Activated CD4-positive, alpha-beta T cell treated with anti-CD3 and anti-CD28 coated beads, Interleukin-2, amount 10 ng/mL, durations not matched to agents 24 days and 14 days (primary cell): ENCODE measurements at places on chromosomes 5 and 9.

DNA sequence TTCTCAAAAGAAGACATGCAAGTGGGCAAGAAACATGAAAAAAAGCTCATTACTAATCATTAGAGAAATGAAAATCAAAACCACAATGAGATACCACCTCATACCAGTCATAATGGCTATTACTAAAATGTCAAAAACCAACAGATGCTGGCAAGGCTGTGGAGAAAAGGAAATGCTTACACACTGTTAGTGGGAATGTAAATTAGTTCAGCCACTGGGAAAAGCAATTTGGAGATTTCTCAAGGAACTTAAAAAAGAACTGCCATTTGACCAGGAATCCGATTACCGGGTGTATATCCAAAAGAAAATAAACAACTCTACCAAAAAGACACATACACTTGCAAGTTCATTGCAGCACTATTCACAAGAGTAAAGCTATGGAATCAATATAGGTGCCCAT lies 595.4 kb upstream of the RIOK2 start:
- no peak for DNase-seq

DNA sequence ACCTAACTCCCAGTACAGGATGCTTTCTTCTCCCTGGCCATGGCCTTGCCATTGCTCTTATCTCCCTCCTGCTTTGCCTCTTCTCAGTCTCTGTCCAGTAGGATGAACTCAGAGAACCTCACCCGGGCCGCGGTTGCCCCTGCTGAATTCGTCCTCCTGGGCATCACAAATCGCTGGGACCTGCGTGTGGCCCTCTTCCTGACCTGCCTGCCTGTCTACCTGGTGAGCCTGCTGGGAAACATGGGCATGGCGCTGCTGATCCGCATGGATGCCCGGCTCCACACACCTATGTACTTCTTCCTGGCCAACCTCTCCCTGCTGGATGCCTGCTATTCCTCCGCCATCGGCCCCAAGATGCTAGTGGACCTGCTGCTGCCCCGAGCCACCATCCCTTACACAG lies at the start of gene OR5C1:
Gene OR5C1 (plus strand): TSS at position 103 of the 400 bp plus-strand sequence. CDS start 0 bp downstream, at position 103.
- peak; percentile 40 for DNase-seq

- no peak for DNase-seq
Observed at GRCh38 chr5:39898731-39899130, 474.0 kb upstream of the DAB2 start.

GRCh38 chr9:127117801-127118200 lies 4.6 kb downstream of the ANGPTL2 start:
- no peak for DNase-seq

- DNase-seq: peak; percentile 15
Observed at GRCh38 chr5:13943676-13944075, 812 bp downstream of the DNAH5 start.

GRCh38 chr5:146306838-146307237 lies 31.8 kb upstream of the POU4F3 start:
- DNase-seq: no peak

- no peak for DNase-seq
Observed at GRCh38 chr5:179331591-179332375, 13.5 kb downstream of the ADAMTS2 start.

- no peak for DNase-seq
Observed at GRCh38 chr5:90297045-90297764, 112.4 kb downstream of the CETN3 start.

DNA sequence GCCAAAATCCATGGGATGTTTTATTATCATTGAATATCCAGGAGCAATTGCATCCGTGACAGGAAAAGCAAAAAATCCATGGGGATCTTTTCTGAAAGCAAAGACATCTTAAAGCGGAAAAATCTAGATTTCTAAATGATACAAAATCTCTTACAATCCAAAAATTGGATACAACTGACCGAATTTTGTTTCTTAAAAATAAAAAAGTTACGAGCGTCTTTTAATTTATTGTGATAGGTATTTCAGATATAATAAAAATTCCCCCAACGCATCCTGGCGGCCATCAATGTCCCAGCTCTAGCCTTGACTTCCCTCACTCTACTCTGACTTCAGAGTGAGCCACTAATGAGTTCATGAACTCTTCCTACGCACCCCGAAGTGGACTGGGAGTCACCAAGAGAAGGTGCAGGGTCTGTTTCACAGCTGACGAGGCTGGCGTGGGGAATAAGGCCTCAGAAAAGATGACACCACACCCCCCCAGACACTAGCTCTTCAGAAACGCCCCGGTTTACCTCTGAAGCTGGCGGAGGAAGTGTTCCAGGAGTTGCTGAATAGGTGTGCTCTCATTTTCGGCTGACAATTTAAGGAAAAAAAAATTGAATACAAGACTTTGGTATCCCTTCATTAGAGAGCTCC lies 3.4 kb downstream of the BRD9 start:
- DNase-seq: no peak

- DNase-seq: no peak
Observed at GRCh38 chr9:86633945-86634344, 279.7 kb upstream of the TUT7 start.

DNA sequence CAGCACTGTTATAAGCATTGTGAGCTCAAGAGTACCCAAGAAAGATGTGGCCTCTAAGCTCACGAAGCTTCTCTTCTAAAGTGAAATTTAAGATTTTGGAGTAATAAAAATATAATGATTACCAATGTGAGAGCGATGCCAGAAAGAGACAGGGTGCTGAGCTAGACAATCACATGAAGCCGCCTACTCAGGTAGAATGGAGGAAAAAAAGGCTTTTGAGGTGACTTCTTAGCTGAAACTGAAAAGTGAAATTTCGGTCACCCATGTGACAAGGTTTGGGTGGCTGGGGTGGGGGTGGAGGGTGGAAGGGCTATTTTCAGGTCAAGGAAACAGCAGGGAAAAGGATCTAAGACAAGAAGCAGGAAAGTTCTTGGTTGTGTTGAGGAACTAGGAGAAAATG lies 388.2 kb upstream of the WWC1 start:
- DNase-seq: no peak

DNA sequence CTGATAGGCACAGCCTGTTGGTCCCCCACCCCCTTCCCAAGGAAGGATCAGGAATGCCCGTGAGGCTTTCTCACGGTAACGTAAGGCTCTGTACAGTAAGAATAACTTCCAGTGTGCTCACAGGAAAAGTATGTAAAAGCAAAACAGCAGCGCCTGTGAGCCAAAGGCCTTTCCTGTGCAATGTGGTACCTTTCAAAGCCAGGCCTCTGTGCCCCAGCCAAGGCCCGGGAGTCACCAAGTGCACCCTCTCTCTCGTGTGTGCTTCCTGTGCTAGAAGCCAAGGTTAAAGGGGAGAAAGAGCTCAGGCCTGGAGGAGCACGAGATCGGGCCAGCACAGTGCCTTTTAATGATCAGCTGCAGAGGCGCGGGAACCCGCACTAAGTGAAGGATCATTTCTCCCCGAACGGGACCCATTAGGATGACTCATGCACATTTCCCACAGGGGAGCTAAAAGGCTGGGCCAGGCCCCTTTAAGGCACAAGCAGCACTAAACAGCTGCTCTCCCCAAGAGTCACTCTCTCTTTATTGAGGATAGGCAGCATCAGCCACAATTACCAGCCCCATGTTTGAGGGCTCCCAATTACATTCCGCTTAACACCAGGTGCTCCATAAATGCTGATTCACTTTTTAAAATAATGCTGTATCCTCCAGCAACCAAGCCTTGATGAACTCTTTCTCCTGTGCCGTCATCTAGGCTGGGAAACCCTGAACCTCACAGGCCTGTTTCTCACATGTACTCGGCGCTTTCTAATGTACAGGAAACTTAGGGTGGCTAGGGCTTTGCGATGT lies 42.8 kb downstream of the SHB start:
- no peak for DNase-seq

DNA sequence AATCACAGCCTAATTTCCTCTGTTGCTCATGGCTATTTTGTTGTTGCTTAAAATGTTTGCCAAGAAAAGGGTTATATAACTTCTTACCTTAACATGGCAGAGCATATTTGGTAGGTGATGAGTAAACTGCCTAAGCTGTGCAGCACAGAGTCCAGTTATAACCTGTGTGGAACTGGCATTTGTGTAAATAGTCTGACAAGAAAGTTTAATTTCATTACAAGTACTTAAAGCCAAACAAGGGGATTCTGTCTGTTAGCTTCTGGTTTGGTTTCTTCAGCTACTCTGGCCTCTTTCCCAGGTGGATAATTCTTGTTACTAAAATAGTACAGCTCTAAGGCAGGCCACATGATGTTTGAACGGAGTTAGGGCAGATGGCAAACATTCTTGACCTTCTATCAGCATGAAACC lies 72.2 kb downstream of the PTCD2 start:
- DNase-seq: no peak

- peak; percentile 70 for DNase-seq
Observed at GRCh38 chr5:149268928-149269557, 2.6 kb upstream of the AFAP1L1 start.

- DNase-seq: peak; percentile 68
Observed at GRCh38 chr5:93580063-93580926, 724 bp downstream of the NR2F1-AS1 start.

- no peak for DNase-seq
Observed at GRCh38 chr5:178695556-178695955, 34.9 kb downstream of the ZNF354A start.

DNA sequence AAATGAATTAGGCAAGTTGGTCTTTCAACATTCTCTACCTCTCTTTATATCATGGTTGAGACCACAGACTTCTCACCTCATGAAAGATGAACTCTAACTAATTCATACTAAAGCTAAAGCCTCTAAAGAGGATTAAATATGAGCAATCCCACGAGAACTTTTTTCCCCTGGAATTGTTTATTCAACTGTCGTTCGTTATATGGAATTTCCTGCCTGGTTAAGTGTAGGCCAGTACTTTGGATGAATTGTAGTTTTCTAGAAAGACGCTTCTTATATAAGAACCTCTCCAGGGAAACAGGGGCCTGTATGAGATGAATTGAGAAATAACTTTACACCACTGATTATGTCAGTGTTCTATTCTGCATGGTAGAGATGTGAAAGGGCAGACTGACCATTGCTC lies 42.9 kb downstream of the PDCD1LG2 start:
- no peak for DNase-seq

GRCh38 chr5:181261320-181262049 lies 542 bp upstream of the TRIM52 start:
- DNase-seq: peak; percentile 93

DNA sequence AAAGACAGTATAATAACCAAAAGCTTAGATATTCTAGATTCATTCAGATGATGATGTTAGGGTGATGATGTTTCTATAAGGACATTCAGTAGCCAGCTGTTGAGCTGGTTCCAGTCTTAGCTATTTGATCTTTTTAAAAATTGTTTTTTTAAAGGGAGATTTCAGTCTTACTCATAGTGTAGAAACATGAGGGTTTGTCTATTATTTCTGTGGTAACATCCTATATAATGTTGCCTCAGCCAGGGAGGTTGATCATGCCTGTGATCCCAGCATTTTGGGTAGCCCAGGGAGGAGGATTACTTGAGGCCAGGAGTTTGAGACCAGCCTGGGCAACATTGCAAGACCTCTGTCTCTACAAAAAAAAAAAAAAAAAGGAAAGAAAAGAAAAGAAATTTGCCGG lies 167.8 kb downstream of the DOCK2 start:
- DNase-seq: no peak

GRCh38 chr5:15034379-15034778 lies 162.8 kb upstream of the ANKH start:
- no peak for DNase-seq

- DNase-seq: no peak
Observed at GRCh38 chr5:54860321-54860720, 125.1 kb downstream of the ESM1 start.

DNA sequence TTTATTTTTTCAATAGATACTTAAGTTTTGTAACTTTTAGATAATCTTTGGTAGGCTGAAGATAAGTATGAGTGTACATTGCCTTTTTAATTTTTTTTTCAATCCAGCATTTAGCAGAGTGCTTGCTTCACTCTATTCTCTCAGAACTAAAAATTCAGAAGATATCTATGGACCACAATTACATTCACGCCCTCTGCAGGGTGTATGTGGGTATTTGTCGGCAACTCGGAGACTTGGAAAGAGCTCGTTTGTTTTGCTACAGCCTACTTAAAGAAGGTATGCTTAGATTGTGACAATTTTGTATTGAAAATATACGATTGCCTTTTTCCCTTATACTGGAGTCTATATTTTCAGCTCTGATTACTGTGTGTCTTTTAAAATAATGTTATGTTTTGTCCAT lies 43.8 kb downstream of the ICE1 start:
- DNase-seq: no peak

DNA sequence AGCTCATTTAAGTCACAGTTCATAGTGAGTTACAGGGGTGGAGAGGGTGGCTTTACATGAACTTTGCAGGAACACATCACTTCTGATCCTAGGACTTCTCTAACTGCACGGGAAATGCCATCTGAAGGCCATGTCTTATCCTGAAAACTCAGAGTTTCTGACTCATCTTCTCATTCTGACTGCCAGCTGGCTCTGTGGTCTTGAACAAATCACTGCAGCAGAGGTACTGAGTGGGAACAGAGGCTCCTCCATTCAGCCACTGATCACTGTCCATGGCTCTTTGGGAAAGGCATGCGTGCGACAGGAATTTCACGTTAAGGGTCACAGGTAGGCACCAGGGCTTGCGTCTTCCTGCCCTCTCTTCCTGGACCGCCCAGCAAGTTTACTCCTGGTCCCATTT lies 114.6 kb upstream of the LRRTM2 start:
- no peak for DNase-seq

GRCh38 chr5:68433923-68434879 lies 218.6 kb downstream of the PIK3R1 start:
- peak; percentile 96 for DNase-seq
